ENCODE measurements at places on chromosomes 4 and X. TPM values are rescaled to one million over a fixed set of nuclear protein-coding genes. Genes with fewer than 3 reads are reported as not detected.

DNA sequence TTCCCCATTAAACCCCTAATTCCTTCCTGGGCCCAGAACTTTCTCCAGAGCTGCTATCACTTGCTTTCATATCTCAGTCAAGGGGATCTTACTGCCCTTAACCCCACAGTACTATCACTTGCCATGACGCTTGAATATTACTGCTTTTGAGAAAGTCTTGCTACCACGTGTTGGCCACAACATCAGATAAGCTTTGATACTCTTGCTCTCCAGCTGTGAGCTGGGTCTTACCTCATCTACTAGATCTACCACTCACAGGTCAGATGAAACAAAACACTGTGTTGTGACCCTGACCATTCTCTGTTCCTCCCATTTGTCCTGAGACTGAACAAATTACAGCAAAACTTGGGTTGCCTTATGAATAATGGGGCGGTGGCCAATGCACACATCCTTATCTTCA lies 12.1 kb upstream of the TAPT1 start:
- no peak for DNase-seq

DNA sequence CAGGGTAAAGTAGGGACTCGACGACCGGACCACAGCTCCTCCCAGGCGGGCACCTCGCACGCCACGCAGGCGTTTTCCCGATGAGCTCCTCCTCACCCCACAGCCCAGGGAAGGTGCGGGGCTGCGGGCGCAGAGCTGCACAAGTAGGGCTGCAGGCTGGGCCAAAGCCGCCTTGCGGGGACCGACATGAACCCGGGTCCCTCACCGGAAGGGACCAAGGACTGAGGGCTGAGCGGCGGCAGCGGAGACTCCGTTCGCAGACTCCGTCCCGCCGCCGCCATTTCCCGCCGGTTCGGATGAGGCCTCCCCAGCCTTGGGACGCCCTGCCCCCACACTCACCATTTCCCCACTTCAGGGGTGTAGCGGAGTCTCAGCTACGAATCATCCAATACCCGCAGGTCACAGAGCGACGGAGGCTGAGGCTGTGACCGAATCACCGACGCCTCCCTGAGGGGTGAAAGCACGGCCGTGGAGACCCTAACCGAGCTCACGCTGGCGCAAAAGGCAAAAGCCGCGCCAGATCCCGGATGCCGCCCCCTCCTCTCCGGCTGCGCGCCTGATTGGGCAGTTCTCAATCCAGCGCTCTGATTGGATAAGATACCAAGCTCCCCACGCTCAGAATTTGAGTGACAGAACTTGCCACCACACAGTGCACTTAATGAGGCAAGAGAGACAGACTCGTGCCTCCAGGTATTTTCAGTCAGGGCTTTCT lies at the start of gene ZNF732:
TSS of gene ZNF732 (minus strand) at position 506 of the 712 bp plus-strand sequence. CDS start at position 342, 164 bp downstream.
- peak; percentile 51 for DNase-seq

- DNase-seq, result no peak
These were observed 153.7 kb downstream of the AWAT2 start for GRCh38 chrX:69896046-69896445.

DNA sequence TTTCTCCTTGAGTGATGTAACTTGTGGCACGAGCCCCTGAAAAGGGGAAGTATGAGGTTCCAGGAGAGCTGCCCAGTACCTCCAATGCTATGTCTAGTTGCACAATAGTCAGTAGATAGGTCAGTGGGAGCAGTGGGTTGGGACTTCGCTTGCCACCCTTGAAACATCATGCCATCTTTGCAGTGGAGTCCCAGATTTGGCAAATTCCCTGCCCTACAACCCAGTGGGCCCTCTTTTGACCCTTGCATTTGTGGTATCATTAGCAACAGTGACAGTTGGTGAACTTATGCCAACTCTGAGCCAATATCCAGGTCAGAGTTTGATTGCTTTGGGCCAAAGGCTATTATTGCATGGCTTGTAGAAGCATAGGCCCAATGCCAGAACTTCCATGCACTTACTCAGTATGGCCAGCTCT lies 12.3 kb downstream of the FHL1 start:
- no peak for DNase-seq

DNA sequence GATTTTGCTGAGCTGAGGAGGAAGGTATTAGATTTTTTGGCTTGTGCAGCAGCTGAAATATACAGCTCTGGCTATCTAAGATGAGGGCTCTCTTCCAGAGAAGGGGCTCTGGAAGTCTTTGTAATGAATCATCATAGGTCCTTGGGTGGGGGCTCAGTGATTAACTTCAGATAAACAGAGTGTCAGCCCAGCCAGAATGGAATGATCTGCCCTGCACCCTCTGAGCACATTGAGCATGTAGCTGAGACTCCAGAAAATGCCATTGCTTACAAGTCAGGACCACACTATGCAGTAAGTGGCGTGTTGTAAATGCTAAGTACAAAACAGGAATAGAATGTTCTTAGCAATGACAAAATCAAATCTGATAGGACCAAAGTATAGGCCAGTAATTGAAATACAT lies 836.0 kb downstream of the PDHA2 start:
- no peak for DNase-seq

GRCh38 chr4:141348125-141348524 lies 127.4 kb downstream of the ZNF330 start:
- DNase-seq, result no peak

DNA sequence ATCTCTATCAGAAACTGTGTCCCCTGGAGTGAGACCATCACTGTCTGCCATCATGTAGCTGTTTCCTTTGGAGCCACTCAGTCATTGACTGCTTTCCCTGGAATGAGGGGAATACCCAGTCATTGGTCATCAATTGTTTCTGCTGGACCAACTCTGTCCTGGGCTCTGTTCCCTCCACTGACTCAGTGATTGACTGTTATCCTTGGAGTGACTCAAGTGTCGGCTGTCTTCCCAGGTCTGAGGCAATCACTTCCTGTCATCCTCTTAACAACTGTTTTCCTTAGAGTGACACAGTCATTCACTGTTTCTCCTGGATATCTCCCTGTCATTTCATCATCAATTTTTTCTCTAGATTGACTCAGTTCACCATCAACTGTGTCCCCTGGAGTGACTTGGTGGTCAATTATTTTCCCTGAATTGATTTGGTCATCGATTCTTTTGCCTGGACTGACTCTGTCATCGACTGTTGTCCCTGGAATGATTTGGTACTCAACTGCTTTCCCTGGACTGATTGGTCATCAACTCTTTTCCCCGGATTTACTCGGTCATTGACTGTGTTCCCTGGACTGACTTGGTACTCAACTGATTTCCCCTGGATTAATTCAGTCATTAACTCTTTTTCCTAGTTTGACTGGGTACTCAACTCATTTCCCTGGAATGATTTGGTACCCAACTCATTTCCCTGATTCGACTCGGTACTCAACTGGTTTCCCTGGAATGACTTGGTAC lies 327.9 kb upstream of the VCX start:
- no peak for DNase-seq

DNA sequence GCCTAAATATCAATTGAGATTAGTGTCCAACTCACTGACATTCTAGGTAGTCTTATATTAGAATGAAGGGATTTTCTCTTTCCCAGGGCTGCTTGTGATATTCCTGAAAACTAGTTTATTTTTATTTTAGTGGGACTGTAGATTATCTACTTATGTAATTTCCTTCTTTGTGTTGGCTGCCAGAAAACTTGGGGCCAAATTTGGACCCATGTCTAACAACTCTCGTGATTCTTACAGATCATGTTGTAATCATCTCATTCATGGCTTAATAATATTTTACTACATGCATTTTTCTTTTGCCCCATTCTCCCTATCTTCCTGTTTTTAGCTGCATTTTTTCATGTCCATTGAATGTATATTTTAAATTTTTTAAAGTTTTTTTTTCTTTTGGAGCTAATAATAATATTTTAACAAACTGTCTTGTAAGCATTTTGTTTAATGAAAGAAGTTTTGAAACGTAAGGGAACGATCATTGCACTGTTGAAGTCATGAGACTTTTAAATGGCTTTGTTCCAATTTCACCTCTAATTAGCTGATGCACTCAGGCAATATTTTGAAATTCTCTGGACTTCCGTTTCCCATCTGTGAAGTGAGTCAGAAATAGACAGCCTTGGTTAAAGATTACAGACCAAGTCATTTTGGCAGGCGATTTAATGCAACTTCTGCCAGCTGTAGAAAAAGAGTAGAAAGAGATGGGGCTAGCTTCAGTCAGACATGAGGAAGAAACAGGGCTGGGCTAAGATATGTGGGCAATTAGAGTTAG lies 14.3 kb upstream of the TDO2 start:
- DNase-seq, result no peak

DNA sequence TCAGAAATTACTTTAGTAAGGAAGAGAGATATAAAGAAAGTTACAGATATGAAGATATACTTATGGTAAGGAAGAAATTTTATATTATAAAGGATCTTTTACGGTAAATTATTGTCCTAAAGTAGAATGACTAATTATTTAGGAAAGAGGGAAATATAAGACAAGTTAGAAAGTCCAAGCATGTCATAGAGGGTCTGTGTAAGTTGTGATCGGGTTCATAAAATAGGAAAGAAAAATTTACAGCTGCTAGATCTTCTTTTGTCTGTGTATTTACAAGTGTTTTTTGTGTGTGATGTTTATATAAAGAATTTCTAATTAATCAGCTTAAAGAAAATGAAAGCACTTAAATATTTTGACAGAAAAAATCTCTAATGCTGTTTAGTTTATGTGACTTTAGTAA lies 1054.9 kb upstream of the DIAPH2 start:
- no peak for DNase-seq

DNA sequence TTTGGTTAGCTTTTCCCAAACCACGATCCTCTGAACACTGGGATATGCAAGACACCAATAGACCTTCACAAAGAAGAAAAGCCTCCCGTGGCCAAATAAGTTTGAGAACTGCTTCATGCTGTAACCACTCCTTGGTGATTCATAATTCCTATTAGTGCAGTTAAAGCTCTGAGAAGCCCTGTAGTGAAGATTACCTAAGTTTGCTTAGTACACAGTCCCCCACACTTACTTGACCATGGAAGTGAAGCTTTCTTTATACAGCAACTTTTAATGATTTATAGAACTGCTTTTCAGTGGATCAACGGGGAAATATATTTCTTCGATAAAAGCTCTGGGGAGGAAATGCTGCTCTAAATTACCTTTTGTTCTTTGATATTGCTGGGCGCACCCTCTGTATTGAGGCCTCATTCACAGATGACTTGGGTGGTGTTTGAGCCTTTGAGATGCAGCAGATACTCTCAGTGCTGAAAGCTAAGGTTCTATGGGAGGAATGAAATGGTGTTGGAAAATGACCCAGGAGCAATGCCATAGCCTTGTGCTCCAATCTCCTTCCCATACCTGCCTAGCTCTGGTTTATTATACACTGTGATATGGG lies 67.4 kb downstream of the CBLL2 start:
- DNase-seq, result no peak

DNA sequence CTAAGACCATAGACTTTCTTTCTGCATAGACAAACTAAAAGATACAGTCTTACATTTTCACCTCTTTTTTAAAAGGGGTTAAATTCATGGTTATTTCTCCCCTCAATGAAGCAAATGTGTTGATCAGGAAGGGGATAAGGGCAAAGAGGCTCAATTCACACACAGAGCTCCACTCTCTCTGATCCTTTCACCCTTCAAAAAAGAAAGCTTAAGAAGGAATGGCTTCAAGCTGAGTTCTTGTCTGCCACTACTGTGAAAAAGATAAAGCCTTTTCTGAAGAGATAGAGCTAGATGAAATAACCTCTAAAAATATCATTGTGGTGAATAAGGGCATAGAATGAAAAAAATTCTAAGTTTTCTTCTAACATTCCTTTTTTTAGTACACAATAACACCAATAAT lies 28.3 kb downstream of the SEPSECS start:
- DNase-seq, result no peak

- DNase-seq, result no peak
These were observed 69.2 kb downstream of the RPS6KA6 start for GRCh38 chrX:84118769-84119168.

- DNase-seq, result no peak
These were observed 2.6 kb downstream of the LSM6 start for GRCh38 chr4:146178126-146178525.

DNA sequence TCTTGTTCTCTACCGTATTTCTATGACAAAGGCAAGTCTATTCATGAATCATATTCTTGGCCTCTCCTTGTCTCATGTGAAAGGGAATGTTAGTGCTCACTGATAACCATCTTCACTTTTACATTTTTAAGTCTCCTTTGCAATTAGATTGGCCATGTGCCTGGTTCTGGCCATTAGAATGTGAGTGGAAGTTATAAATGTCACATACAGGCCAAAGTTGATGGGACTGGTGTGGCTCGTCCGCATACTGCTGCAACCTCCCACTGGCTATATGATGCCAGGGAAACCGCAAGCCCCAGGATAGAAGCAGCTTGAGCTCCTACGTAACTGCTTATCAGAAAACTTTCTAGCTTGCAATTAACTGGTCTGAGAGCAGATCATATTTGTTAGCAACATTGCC lies 86.1 kb downstream of the MAGEC1 start:
- no peak for DNase-seq

DNA sequence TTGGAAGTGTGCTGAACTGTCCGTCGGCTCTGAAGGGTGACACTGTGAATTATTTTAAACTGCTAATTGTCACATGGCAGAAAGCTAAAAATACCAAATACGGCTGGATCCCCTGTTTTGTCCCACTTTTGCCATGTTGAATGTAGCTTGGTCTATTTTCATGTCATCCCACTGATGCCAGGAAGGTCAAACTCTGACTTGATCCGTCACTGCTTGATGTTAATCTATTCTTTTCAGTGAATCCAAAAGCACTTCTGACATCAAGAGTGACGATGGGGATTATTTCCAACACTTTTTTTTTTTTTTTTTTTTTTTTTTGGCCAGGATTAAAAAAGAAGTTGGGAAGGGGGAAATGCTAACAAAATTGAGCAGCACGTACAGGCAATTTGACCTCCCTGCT lies 734.6 kb upstream of the TENM3 start:
- no peak for DNase-seq

BEX5 gene
- total RNA-seq, result 2.4 TPM

IGSF1 gene
- 0.19 TPM for total RNA-seq

SLC49A3 gene
- 7.1 TPM for total RNA-seq

SLIT2 gene
- total RNA-seq, result 2.0 TPM

MAMLD1 gene
- 0.93 TPM for total RNA-seq

LARP7 gene
- total RNA-seq, result 35.3 TPM

Data from colonic mucosa (tissue), 4 donors.